Right ventricle myocardium inferior (tissue), 1 donor: ENCODE measurements at places on chromosomes 16 and 17. TPM values are rescaled to one million over a fixed set of nuclear protein-coding genes. Genes with fewer than 3 reads are reported as not detected.

The MYLK3 gene
- total RNA-seq, result 261 TPM

DNA sequence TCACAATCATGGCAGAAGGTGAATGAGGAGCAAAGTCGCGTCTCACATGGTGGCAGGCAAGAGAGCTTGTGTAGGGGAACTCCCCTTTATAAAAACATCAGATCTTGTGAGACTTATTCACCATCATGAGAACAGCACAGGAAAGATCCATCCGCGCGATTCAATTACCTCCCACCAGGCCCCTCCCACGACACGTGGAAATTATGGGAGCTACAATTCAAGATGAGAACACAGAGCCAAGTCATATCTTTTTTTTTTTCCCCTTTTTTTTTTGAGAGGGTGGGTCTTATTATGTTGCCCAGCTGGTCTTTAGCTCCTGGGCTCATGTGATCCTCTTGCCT, 60.0 kb downstream of the RPTOR start:
- no peak for DNase-seq

GRCh38 chr17:5975661-5976060, 94.5 kb upstream of the WSCD1 start:
- no peak for DNase-seq

GRCh38 chr17:81333616-81334368, 38.7 kb upstream of the SLC38A10 start:
- no peak for DNase-seq

The C17orf67 gene
- 1.1 TPM for total RNA-seq

GRCh38 chr16:12201866-12202265, 225.3 kb downstream of the SNX29 start:
- DNase-seq, result no peak

DNA sequence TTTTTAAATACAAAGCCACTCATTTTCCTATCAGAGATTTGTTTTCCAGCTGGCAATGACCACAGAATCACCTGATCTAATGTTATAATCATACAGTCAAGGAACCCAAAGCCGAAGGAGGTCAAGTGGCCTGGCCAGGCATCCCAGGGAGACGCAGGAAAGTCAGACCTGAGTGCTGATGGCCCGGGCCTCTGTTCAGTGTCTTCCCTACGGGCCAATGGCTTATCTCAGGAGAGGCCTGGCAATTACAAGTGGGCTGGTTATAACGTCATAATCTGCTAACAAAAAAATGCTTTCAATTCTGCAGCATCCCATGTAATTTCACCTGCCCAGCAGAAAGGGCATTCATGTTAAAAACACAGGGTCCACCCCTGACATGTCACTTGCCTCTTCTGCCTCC, 43.5 kb downstream of the ARHGAP17 start:
- peak; percentile 76 for DNase-seq

DNA sequence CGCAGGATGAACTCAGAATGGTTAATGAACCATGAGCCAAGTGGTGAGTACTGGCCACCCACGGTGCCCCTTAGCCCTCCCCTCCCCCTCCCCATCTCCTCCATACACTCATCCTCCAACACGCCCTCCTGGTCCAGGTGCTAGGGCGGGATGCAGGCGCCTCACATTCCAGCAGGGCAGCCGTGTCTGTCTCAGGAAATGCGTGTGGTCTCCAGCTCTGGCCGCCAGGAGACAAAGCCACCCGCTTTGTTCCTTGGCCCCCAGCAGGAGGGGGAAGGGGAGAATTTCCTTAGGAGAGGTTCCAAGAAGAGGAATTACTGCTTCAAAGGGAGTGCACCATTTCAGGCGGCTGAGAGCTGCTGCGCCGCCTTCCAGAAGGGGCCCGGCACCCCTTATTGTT, 29.7 kb upstream of the RMI2 start:
- no peak for DNase-seq

DNA sequence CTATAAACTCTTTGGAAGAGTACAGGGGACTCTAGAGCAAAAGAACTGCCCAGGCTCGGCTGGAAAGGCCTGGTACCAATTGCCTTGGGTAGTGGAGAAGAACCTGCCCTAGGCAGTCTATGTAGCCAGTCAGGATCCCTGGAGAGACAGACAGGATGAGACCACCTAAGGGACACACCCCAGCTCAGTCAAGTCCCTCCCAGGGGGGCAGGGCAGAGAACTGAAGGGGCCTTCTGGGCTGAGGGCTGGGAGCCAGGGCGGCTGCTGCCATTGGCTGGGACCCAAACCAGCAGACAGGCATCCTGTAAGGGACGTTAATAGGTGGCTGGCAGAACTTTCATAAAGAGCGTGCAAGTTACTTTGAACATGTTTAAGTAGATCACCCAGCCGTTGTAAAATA, 12.8 kb upstream of the SLC38A8 start:
- DNase-seq, result no peak

The TSEN54 gene
- 6.1 TPM for total RNA-seq

GRCh38 chr17:48055531-48056245, 7.5 kb downstream of the NFE2L1 start:
- no peak for DNase-seq

- DNase-seq, result no peak
Observed at GRCh38 chr16:78490431-78490830, 391.0 kb downstream of the WWOX start.

The PITPNM3 gene
- total RNA-seq, result 0.46 TPM

DNA sequence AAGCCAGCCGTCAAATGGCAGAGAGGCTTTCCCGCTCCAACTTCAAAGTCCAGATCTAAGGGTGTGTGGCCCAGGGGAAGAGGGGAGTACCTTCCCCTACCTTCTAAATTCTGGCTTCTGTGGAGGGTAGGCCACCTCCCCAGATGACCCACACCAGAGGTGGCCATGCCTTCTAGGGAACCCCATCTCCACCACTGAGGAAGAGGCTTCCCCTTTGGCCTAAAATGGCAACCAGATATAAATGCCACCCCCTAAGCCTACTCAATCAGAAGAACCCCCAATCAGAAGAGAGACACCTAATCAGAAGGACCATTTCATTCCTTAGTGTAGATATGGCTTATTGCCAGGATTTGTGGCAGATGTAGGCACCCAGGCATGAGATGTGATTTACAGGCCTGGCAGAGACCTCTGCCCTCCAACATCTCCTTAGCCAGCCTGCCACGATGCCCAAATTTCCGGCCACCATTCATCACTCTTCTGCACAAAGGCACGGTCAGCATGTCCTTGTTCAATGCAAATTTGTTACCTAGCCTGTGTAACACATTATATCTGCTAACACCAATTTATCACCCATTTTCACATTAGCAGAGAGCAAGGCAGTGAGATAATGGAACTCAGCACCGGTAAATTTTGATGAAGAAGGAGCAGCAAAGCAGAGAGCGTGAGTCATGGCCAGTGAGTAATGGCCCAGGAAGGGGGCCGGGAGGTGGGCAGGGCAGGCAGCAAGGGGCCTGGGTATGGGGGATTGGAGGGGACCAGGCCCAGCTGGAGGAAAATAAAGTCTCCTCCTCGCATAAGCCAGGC, 1.2 kb upstream of the MGAT5B start:
- DNase-seq, result no peak

- DNase-seq, result peak; percentile 42
Observed at GRCh38 chr17:80482555-80483308, 6.3 kb upstream of the NPTX1 start.
